Activated CD4-positive, alpha-beta T cell treated with anti-CD3 and anti-CD28 coated beads for 24 hours (primary cell): ENCODE measurements at places on chromosomes 6 and 20.

DNA sequence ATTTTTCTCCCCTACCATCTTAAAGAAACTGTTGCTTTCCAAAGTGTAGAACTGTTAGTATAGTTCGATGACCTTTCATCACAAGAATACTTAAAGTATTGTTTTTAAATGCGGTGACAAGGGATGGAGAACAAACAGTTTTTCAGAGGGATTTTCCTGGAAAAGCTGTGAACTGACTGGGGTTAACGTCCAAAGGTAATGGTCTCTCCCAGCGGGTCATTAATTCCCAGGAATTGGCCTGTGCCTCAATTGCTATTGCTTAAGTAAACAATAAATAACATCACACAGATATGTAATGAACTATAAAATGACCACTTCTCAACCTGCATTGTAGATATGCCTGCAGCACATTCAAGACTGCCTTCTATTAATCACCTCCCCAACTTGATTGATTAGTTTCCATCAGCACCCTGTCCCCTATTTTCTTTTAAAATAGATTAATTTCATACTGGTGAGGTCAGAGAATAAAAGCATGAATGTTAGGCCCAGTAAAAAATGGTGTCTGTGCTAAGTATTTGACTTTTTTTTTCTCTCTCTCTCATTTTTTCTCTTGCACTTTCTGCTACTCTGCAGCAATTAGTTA lies 268.2 kb downstream of the SAMD5 start:
- no peak for DNase-seq

DNA sequence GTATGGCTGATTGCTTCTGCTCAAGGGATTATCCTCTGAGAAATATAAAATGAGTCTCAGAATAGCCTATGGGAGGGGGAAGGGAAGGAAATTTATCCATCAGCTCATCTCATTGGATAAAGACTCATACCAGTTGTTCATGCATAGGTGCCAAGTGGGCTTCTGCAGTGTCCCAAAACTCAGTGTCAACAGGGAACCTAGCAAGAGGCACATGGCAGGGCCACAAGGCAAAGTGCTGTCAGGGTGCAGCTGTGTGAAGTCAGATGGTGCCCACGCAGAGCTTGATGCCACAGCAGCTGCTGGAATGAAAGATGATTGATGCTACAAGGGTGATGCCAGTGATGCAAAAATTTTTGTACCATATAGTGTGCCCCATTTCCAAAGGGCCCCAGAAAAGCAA lies 3.2 kb upstream of the CHD6 start:
- DNase-seq, result no peak

DNA sequence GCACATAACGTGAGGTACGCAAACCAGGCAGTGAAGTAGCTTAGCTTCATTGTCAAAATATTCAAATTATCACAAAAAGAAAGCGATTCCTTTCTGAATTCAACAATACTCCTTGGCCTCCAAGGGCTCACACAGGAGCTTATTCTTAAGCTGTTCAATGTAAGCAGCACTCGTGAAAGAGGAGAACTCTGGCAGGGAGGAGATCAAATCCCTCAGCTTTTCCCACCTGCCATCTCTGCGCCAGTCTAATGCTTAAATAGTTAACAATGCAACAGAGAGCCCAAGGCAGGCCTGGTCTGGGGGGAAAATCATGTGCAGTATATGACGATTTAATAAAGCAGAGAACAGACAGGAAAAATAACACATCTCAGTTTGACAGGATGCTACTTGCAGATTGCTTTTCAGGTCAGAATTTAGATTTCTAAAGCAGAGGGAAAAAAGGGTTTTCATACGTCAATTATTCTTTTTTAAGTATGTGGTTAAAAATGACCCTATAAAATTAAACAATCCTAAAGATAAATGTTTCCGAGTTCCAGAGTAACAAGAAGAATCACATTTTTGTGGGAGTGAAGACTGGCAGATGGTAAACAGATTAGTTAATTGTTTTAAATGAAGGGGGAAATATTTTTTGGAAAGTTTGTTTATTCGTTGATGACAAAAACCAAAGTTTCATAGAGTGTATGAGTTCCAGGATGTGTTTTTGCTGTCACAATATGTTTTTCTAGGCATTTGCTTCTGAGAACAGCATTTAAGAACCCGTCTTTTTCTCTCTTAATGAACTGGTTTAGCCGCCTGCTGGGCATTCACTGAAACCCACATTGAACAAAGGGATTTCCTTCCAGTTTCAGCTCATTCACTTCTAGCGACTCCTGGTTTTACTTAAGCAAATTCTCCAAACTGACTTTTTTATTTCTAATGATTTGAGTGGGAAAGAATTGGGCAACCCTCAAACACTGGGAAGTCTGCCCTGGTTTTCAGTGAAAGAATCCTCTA lies 45.9 kb downstream of the PLAGL1 start:
- no peak for DNase-seq

- DNase-seq, result no peak
These were observed 11.9 kb downstream of the C6orf89 start for GRCh38 chr6:36897609-36898008.

GRCh38 chr20:20603339-20603990 lies 109.0 kb downstream of the RALGAPA2 start:
- DNase-seq, result no peak

- no peak for DNase-seq
These were observed 7.9 kb upstream of the SLC22A16 start for GRCh38 chr6:110484321-110484720.

GRCh38 chr6:69796073-69796641 lies 653 bp downstream of the LMBRD1 start:
- no peak for DNase-seq

DNA sequence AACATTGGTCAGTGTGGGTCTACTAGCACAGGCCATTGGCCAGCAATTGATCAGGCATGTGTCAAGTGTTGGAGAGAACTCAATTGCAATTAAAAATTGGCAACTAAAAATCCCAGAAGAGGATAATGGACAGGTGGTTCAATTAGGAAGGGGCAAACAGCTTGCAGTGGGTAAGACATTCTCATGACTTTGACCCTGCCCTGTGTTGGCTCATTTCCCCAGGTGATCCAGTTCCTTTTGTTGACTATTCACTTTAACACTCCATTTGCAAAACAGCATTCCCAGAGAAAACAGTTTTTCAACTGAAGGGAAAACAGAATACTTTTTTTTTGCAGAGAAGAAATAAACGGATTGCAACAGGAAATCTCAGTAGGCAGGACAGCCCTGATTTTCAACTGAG lies 28.9 kb upstream of the SCGN start:
- no peak for DNase-seq

- peak; percentile 14 for DNase-seq
These were observed 51.9 kb downstream of the GCLC start for GRCh38 chr6:53492860-53493634.

DNA sequence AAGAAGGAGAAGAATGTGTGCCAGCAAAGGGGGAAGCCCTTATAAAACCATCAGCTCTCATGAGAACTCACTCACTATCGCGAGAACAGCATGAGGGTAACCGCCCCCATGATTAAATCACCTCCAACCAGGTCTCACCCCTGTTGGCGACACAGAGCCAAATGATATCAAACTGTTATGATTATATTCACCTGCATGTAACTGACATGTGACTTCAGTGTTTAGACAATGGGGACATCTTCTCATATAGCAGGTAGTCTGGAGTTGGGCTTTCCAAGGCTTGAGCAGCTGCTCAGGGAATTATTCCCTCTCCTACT lies 115.2 kb downstream of the SASH1 start:
- DNase-seq, result no peak

- DNase-seq, result no peak
These were observed 146.8 kb downstream of the RPS12 start for GRCh38 chr6:132961122-132961521.

GRCh38 chr6:167325766-167326165 lies 880 bp downstream of the TTLL2 start:
- DNase-seq, result no peak

DNA sequence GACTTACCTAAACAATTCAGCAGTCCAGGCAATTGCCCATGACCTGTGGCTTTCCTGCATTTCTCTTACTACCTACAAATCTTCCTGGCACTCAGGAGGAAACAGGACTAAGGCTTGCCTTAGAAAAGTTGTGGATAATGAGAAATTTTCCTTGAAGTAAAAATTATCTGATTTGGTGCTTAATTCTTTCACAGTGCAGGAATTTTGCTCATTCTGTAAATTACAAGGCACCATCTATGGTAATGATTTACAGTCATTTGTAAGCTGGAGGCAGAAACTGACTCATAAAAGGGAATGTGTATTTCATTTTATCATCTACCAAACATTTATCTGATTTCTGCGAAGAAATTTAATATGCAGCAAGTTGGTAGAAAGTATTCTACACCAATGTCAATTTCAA lies 211.5 kb upstream of the FKBP1C start:
- DNase-seq, result no peak

DNA sequence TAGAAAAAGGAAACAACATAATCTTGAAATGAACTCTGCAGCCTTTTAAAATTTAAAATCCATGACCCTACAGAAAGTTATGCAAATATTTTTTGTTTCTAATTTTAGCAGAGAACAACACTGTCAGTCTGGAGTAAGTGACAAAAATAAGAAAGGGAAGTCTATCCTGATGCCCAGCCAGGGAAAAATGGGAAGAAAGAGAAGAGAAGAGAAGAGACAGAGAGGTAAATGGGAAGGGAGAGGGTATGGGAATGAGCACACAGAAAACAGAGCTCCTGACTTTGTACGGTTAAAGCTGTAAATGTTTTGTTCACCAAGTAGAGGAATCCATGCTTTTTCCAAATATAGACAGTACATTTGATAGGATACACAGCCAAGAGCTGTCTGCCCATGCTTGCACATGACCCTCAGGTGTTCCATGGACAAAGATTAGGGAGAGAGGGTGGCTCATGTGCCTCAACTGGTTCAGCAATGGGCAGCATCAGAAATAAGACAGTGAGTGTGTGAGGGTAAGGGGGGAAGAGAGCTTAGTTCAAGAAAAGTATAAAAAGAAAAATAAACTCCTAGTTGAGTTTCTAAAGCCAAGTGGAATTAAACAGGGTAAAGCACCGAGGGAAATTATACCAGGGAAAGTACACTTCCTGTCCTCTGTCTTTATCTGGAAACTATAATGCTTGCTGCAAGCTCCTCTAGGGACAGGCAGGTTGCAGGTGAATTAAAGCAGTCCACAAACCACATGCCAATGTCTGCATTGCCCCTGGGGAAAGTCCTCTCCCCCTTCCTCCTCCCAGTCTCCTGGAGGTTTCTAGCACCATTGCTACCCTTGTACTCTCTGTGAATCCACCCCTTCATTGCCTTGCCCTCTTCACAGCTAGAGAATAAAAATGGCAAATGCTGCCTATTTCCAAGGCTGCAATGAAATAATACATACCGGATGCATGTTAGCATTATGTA lies 30.0 kb downstream of the MAP3K5 start:
- DNase-seq, result no peak

DNA sequence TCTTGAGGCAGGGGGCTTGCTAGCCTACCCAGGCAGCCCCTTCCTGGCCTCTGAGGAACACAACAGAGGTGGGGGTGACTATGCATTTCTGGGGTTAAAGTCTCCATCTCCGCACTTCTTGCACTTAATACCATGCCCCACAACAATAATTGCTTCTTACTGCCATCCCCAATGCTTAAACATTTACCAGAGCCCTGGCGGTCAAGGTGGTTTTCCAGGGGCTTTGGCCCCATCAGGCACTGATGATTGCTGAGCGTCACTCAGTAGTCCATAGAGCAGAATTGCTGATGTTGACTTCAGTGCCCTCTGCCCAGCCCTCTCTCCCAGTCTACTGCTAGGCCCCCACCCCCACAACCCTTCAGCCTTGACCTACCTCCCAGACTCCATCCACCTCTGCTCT lies 32.5 kb upstream of the KCNK5 start:
- no peak for DNase-seq

DNA sequence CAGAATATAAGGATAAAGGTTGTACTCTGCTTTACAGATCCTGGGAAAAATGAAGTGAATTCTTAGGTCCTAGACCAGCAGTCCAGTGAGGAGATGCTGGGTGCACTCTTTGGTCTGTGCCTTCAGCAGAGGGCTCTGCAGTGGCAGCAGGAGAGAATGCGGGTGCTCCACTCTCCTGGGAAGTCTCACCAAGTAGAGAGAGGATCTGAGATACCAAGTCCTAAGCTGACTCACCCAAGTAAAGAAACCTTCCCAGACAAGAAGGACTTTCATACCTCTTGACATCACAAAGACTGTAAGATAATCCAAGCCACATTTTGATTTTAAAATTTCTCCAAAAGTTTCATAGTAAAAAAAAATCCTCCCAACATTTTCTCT lies 116.9 kb upstream of the EMILIN3 start:
- DNase-seq, result no peak

GRCh38 chr20:45053430-45054351 lies 47.2 kb downstream of the KCNS1 start:
- no peak for DNase-seq

- no peak for DNase-seq
These were observed 67.4 kb downstream of the BTBD9 start for GRCh38 chr6:38572186-38572813.

GRCh38 chr6:10154251-10154650 lies 260.6 kb downstream of the TFAP2A start:
- DNase-seq, result no peak

- no peak for DNase-seq
These were observed 8.8 kb downstream of the SLC22A16 start for GRCh38 chr6:110467566-110468140.

DNA sequence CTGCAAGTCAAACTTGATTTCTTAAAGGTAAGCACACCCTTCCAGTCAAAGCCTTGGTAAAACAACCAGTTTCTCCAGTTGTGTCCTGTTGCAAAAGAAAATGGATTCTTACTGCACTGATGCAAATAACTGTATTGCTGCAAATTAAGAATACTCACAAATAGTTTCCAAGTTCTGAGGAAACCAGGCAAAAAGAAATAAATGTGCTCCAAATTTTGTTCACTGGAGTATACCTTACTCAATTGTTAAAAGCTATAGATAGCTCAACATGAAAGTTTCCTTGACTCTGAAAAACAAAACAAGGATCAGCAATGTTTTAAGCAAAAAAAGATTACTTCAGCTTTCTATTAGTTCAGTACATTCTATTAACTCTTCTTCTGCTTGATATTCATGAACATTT lies 75.2 kb downstream of the SLC16A10 start:
- DNase-seq, result no peak

DNA sequence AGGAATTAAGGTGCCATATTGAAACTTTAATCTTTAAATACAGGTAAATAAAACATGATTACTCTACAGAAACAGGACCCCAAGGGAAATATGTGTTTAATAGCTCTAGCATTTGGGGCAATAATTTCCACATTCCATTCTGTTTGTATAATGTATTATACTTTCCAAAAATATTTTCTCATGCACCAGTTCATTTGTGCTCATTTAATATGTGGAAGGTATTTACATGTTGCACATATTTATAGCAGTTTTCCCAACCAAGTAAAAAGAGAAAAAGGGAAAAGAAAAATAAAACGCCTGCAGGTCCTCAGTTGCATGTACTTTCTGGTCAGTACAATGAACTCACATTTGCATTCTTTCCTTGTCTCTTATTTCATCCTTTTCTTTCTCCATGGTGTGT lies 129.5 kb upstream of the SULF2 start:
- no peak for DNase-seq
